ENCODE measurements at places on chromosomes 1 and 21.
A peak's percentile ranks its signal among the peaks of the same experiment; 100 is the strongest.

DNA sequence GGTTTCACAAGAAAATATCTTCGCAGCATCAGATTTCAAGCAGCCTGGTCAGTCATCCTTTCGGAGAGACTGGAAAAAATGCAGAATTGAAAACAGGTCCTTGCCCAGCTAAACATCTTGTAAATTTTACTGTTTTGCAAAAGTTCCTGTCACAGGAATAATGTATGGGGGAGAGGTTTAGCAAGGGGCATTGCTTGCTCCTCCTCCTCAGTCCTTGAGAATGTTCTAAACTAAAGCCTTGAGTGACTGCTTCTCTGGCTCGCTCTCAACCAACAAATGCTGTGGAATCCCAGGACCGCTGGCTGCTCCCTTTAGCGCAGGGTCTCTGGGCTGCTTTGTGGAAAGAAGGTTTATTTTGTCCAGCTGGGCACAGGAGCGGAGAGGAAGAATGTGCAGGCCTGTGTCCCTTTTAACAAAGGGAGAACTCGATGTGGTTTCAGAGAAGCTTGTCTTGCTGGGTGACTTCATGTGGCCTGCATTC is 33.6 kb upstream of the FHAD1 start:
- no peak for DNase-seq

DNA sequence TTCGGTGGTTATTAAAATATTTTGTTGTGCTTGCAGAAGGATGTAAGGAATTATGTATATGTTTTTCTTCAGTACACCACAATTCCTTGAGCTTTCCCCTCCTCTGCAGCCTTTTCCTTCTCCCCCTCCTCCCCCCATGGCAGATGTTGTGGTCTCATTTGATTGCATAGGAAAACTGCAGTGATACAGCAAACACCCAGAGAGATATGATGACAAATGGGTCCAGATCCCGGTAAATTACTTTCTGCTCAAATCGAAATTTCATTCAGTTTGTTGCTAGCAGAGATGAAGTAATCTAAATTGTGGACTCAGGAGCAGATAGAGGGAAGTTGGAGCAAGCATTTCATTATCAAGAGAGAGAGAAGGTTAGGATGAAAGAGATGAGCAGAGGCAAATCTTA is 9.9 kb downstream of the LMO4 start:
- DNase-seq: no peak

GRCh38 chr1:204630132-204630905 is 55.2 kb downstream of the LRRN2 start:
- no peak for DNase-seq

GRCh38 chr1:154913273-154913672 is 23.2 kb downstream of the PMVK start:
- no peak for DNase-seq

GRCh38 chr1:228783418-228784040 is 48.2 kb downstream of the RHOU start:
- DNase-seq: no peak

DNA sequence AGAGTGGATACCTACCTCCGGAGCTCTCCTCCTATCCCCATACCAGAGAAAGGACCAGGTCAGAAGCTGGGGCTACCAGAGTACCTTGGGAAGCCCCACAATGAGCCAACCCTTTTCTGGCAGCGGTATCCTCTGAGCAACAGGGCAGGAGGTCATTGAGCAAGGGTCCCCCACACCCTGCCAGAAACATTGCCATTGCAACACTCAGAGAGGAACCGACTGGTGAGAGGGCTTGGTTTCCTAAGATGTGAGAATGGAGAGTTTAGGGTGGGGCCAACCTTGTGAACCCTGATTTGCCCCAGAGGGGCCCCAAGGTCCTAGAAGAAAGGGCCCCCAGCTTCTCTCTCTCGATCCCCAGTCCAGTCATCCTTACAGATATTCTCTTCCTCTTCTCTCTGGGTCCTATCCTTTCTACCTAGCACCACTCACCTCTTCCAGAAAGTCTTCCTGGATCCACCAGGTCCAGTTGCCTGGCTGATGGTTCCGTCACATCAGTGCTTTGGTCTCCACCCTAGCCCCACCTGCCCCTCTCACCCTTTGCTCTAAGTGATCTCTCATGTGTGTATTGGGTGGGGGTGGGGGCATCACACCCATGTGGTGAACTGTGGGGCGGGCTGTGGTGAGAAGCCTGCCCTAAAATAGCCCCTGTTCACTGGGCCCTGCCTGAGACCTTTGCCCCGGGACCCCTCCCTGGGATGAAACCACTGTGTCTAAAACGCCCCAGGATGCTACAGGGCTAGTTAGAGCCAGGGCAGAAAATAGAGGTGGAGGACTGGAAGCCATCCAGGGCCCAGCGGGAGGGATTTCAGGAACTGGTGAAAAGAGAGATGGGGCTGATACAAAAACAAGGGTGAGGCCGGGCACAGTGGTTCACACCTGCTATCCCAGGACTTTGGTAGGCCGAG is 8.7 kb downstream of the FGR start:
- DNase-seq: no peak

DNA sequence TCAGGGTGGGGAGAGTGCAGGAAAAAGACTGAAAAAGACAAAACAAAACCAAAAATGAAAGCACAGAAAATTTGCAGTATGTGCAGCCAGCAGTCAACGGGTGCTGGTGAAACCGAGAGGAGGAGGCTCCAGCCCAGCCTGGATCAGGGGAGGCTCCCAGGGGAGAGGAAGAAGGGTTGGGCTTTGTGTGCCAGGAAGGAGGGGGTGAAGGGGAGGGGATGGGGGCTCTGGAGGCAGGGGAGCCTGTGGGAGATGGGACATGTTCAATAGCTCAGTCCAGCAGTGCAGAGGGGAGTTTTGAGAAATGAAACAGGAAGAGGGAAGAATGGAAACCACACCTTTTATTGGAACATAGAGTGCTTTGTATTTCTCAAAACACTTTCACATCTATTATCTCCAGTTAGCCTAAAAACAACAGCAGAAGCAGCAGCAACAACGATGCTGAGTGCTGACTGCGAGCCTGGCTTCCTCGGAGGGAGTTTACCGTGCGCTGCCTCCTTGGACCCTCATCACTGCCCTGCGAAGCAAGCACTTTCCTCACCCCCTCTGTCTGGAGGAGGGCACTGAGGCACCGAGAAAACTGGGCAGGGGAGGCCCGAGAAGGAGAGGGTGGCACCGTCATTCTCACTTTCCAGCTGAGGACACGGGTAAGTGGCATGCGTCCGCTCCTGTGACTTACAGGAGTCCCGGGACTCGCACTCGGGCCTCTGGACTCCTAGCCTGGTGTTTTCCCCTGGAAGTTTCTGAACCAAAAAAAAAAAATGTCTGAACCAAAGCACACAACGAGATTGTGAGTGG is 62.9 kb downstream of the MDM4 start:
- DNase-seq: no peak

GRCh38 chr1:225694151-225694603 is 41.3 kb upstream of the ENAH start:
- no peak for DNase-seq

DNA sequence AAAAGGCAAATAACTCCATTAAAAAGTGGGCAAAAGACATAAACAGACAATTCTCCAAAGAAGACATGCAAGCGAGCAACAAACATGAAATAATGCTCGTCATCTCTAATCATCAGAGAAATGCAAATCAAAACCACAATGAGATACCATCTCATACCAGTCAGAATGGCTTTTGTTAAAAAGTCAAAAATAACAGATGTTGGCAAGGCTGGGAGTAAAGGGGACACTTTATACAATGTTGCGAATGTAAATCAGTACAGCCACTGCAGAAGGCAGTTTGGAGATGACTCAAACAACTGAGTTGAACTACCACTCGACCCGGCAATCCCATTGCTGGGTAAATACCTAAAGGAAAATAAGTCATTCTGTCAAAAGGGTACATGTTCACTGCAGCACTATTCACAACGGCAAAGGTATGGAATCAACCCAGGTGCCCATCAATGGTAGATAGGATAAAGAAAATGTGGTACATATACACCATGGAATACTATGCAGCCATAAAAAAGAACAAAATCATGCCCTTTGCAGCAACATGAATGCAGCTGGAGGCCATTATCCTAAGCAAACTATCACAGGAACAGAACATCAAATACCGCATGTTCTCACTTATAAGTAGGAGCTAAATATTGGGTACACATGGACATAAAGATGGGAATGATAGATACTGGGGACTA is 25.9 kb downstream of the TSPAN2 start:
- peak; percentile 39 for DNase-seq

- no peak for DNase-seq
Observed at GRCh38 chr1:168836469-168836868, 107.5 kb upstream of the DPT start.

DNA sequence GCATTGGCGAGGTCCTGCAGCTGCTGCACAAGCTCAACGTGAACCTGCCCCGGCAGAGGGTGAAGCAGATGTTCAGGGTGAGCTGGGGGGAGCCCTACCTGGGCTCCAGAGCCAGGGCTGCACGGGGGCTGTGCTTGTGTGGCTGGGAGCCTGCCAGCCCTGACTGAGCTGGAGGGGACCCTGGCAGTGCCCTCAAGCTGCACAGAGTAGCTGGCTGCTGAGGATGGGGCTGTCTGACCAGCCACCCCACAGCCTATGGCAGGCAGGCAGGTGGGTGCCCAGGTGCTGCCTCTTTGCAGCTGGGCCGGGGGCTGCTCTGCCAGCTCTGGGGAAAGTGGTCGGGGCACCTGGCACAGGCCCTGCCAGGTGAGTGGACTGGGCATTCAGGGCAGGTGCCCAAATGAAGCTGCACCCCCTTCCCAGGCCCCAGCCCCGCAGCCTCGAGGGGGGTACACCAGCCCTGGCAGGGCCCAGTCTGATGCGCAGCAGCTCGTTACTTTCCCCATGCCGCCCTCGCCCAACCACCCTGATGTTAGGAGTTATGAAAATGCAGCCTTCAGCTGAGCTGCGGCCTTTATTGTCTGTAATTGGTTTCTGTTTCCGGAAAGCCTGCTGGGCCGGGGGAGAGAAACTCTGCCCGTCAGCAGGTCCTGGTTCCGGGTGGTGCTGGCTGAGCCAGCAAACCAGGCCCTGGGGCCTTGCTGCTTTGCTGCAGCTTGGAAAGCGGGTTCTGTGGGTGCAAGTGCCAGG is 4.3 kb downstream of the PLCH2 start:
- DNase-seq: no peak

- no peak for DNase-seq
Observed at GRCh38 chr1:238789916-238790667, 596.3 kb upstream of the CHRM3 start.

GRCh38 chr1:101420406-101420805 is 183.6 kb downstream of the S1PR1 start:
- DNase-seq: no peak

DNA sequence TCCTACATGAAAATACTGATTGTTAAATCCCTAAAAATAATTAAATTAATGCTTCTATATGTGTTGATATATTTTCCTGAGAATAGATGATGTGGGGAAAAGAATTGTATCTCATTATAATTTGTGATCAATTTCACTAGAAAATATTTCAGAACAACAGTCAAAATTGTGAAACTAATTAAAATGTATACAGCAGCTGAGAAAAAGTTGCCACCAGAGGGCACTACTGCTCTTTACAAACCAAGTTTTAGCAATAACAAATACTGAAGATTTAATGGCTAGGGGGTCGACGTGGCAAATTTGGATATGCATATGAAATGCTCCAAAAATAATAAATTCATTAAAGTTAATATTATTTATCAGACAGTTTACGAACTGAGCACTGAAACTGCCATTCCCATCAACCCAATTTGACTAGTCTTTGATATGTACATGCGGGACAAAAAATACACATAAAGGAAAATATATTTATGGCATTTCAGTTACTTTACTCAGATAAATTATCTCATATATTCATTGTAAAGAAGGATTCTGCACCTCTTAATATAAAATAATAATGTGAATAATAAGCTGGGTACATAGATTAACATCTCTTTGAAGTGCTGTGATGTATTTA is 96.3 kb upstream of the TMPRSS15 start:
- DNase-seq: peak; percentile 65

Measured in hematopoietic multipotent progenitor cell (in vitro differentiated cells).